ENCODE measurements at places on chromosomes 7 and 10.

- no peak for DNase-seq
Measured at GRCh38 chr7:1313613-1314012, 80.9 kb downstream of the UNCX start.

DNA sequence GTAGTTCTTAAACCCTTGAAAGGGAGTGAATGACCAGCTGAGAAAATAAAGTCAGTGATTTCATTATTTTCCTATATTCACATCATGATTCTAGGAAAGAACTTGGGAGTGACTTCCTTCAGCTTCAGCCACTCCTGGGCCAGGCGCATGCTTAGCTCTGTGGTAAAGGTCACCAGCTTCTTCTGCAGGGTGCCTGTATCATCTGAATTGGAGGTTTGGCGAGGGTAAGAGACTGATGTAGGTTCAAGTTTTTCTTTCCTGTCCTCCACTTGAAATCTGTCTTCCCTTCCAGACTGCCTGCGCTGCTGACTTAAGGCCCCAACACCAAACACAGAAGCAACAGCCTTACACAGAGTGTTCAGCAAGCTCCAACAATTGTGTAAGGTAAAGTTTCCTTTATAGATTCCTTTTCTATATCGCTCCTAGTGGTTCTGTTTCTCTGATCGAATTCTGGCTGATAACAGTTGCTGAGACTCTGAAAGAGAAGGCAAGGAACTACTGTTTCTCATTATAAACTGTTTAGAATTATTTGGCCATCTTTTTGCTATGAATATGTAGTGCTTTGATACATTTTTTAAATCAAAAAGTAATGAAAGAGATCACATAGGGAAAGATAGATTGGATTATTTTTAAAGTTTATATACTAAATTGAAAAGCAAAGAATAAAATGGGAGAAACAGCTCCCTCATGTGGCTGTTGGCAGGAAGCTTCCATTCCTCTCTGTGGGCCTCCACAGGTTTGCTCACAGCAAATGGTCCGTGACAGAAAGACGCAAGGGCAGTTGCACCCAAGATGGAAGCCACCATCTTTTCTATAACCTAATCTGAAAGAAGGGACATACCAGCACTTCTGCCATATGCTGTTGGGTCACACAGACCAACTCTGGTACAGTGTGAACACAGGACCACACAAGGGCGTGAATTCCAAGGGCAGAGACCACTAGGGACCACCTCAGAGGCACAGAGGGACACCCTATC lies 14.0 kb downstream of the GATAD1 start:
- DNase-seq: no peak

DNA sequence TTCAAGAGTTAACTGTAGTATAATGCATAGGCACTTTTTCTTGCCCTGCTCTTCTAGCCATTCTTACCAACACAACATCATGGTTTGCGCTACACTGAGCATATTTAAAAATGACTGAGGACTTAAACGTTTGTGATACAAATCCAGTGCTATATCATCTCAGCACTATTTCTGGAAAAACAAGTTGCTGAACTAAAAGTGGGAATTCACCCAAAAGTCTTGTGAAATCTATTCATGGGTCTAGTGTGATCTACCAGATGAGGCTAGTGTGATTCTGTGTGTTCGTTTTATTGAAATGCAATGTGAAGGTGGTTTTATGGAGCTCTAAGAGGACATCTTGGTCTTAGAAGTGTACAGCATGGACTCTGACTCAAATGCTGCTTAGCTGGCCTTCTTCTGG lies 584.6 kb upstream of the POM121L12 start:
- DNase-seq: no peak

DNA sequence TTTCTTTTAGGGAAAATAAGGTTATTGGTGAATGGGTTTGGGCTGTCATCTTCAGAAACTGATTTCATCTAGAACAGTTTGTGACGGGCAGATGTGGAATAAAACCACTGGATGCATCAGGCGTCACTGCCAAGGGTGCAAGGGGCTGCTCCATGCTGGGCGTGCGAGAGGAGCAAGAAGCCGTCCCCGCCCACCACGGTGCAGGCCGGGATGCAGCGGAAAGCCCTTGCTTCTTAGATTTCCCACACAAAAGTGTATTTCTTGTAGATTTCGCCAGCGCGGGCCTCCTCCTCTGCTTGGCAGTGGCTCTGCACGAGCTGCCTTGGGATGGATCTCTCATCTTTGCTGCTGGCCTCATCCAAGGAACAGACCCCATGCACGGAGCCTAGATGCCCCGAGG lies 189.3 kb downstream of the CUX1 start:
- no peak for DNase-seq

DNA sequence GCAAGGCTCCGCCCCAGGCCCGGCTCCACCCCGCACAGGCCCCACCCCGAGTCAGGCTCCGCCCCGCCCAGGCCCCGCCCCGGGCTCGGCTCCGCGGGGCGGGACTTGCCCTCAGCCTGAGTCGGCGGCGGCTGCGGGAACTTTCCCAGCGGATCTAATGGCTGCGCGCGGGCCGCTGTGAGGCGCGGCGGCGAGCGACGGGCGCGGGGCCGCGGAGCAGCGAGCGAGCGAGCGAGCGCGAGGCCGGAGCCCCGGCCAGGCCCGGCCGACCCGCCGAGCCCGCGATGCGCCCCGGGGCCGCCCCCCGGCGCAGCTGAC lies at the start of gene INPP5A:
Gene INPP5A, plus strand, starts transcription at position 104 of the 318 bp plus-strand sequence. CDS start 310 bp downstream, outside the sequence.
- DNase-seq: no peak

GRCh38 chr10:100826983-100827818 lies 81.8 kb downstream of the PAX2 start:
- no peak for DNase-seq

DNA sequence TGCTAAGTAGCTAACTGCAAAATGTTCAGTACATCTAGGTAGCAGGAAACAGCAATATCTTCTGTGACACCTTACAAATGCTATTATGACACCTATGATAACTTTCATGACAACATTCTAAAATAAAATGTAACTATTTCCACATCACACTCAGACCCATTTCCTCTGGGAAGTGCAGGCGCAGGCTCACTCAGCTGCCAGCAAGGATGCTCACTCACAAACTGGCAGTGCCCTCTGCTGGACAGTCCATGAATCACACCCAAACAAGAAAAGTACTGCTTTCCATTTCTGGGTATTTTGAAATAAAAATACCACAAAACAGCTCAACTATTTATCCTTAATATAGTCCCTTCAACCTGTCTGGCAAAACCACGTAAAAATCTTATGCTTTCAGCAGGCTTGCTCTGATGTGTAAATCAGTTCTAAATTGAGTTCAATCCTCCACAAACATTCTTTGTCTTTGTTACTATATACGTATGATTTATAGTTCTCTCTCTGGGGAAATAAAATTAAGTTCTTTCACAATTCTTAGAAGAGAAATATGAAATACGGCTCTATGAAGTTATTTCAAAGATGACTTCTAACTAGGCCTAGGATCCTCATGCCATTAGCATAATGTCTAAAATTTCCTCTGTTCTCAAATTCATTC lies 176.6 kb downstream of the PARD3 start:
- DNase-seq: peak; percentile 14

- DNase-seq: no peak
Measured at GRCh38 chr10:80176526-80176925, 28.8 kb downstream of the ANXA11 start.

DNA sequence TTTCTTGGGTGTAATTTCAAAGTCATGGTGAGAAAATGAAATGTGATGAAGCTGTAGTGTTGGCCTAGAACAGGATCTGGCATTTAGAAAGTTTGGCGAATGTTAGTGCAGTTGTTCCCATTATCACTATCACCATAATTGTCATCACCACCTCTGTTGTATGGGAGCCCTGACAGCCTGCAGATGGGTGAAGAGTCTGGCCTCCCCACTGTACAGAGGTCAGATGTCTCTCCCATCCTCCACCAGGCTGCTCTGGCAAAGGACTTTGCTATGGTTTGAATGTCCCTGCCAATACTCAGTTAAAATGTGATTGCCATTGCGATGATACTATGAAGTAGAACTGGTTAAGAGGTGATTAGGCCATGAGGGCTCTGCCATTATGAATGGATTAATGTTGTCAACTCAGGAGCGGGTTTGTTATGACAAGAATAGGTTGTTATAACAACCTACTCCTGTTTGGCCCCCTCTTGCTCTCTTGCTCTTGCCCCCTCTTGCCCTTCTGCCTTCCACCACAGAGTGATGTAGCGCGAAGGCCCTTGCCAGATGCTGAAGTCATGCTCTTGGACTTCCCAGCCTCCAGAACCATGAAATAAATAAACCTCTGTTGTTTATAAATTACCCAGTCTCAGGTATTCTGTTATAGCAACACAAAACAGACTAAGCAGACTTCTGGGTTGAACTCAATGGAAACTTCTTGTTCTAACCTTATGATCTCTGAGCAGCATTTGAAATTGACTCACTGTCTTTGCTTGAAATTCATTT lies 90.0 kb downstream of the GRK5 start:
- no peak for DNase-seq

GRCh38 chr10:74909670-74910069 lies 83.3 kb downstream of the KAT6B start:
- DNase-seq: no peak

- DNase-seq: no peak
Measured at GRCh38 chr7:32616625-32617024, 121.3 kb downstream of the AVL9 start.

GRCh38 chr7:34530259-34530658 lies 127.8 kb upstream of the NPSR1 start:
- no peak for DNase-seq

DNA sequence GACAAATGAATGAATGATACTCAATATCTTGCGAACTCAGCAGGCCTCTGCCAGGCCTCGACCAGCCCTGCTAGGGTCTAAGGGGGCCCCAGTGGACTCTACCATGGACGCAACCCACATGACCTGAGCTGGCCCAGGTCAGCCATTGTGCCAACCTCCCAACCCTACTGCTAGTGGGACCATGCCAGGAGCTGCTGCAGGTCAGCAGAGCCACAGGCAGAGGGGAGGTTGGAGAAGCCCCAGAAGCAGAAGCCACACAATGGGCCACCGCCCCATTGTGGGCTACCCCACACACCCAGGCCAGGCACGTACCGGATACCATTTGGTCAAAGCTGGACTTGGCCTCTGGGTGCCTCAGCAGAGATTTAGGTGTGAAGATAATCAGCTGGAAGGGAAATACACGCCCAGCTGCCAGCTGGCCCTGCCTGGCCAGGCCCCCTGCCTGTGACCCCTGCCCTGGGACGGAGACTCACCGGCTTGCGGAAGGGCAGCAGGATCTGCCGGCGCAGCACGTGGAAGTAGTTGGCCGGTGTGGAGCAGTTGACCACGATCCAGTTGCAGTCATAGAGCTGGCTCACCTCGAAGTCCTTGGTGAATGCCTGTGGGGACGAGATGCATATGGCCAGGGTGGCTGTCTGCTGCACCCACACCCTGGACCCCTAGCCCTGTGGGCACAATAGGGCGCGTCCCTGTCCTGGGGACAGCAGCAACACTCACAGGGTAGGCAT lies 24.5 kb downstream of the OGDHL start:
- no peak for DNase-seq

DNA sequence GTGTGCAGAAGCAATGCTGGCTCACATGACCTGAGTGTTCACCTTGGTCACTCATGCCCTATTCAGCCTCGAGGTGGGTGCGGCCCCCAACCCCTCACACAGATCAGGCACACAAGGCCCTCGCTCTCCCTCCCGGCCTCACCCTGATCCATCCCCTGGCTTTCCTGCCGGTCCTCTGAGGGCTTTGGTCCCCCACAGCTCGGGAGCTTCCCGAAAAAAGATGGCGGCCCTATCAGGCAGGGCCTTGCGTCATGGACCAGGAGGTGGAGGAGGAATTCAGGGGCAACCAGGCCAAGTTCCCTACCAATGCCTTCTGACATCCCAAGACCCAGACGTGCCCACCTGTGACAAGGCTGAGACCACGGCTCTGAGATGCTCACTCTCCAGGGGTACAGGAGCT lies 43.7 kb upstream of the DNAAF5 start:
- DNase-seq: no peak

- no peak for DNase-seq
Measured at GRCh38 chr10:66651308-66652082, 274.3 kb upstream of the LRRTM3 start.

DNA sequence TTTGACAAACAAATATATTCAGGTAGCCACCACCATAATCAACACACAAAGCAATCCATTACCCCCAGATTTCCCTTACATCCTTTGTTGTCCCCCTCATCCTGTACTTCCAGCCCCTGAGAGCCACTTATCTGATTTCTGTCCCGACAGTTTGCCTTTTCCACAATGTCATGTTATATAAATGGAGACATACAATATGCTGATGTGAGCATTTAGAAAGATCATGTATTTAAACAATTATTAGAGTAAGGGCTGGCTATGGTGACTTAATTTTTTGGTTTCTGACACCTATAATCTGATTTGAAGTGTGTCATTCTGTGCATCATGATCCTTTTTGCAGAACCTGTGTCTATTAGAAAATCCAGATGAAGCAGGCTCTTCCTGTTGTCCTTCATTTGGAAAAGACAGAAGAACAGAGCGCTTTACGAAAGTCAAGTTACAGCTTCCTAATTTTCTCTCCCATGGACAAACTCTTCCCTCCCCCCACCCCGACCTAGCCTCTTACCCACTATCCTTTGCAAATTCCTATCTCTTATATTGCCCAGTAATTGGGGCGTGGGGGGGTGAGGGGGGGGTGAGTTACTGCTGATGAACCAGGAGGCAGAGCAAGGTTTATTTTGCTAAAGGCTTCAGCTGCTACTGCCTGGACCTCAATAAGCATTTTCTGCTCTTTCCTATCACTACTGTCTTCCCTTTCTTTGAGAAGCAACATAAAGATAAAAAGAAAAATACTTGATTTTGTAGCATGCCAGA lies 252.4 kb upstream of the C7orf33 start:
- no peak for DNase-seq

DNA sequence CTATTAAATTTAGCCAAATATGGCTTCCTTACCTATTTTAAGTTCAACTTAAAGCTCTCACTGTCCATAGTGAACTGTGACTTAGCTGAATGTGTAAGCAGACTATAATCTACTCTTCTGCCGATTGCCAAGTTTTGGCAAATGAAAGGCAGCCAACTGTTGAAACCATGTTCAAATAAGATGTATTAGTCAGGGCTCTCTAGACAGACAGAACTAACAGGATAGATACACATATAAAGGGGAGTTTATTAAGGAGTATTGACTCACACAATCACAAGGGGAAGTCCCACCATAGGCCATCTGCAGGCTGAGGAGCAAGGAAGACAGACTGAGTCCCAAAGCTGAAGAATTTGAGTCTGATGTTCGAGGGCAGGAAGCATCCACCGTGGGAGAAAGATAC lies 837.7 kb upstream of the AUTS2 start:
- no peak for DNase-seq

All from NCI-H1048 (cell line).